ENCODE measurements at places on chromosomes 13 and 19.

DNA sequence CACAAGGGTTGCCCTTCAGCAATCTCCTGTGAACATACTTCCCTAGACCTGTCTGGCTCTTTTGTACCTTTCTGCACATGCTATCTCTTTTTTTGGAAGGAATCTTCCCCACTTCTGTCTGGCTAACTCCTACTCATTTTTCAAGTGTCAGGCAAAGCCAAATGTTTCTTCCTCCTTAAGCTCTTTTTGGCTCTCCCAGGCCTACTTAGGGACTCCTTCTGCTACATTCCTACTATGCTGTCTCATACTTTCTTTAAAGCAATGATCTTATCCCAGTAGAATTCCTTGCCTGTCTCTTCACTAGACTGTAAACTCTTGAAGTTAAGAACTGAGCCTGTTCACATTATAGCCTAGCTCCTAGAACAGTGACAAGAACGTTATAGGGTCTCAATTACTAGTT lies 114.9 kb upstream of the WASF3 start:
- DNase-seq: no peak

DNA sequence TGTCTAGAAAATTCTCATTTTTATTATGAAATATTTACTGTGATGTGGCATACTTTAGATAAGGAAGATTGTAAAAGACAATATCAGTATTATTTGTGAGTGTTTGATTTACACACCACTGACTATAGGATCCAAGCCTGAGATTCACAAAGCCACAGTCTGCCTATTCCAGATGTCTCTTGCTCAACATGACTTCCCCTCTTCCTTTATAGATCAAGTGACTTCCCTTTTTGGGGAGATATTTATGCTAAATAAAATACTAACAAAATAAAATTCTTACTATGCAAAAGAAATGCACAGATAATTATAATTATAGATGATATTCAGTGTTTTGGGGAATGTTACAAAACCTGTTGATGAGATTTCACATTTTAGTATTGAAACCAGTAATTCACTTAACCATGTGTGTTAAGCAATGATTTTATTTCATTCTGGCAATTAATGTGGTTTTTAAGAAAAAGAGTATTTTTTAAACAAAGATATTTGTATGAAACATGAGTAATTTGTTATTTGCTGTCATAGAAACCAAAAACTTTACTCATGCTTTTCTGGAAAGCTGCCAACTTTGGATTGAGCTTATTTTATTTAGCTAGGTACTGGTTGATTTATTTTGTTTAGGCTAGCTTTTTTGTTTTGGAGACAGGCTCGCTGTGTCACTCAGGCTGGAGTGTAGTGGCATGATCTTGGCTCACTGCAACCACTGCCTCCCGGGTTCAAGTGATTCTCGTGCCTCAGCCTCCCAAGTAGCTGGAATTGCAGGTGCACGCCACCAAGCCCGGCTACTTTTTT lies 13.7 kb upstream of the GPR183 start:
- DNase-seq: peak; percentile 90

- no peak for DNase-seq
These were observed 1661.6 kb downstream of the SLITRK1 start for GRCh38 chr13:82220641-82221040.

- DNase-seq: no peak
These were observed 28.7 kb upstream of the MEDAG start for GRCh38 chr13:30877335-30877734.

GRCh38 chr13:80924596-80924995 lies 583.7 kb upstream of the SPRY2 start:
- no peak for DNase-seq

DNA sequence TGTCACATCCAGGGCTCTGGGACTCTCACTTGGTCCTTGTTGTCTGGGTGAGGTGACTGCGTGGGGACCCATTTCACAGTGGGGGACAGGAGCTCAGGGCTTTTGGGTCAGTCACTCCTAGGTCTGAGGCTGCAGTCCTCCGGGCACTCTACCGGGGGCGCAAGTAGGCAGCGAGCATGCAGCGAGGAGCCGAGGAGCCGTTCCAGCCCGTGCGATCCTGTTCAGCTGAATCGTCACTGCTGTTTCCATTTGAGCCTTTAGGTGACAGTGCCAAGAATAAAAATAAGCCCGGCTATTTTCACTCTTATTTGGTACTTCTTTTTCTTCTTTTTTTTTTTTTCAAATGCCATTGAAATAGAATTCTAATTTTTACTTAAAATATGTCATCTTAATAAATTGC lies 126.5 kb downstream of the ZNF536 start:
- no peak for DNase-seq

- DNase-seq: no peak
These were observed 16.4 kb downstream of the PEPD start for GRCh38 chr19:33505148-33505547.

GRCh38 chr13:89584058-89584620 lies 1763.3 kb upstream of the MIR17HG start:
- DNase-seq: no peak

GRCh38 chr19:33773704-33774624 lies 22.7 kb upstream of the KCTD15 start:
- no peak for DNase-seq

DNA sequence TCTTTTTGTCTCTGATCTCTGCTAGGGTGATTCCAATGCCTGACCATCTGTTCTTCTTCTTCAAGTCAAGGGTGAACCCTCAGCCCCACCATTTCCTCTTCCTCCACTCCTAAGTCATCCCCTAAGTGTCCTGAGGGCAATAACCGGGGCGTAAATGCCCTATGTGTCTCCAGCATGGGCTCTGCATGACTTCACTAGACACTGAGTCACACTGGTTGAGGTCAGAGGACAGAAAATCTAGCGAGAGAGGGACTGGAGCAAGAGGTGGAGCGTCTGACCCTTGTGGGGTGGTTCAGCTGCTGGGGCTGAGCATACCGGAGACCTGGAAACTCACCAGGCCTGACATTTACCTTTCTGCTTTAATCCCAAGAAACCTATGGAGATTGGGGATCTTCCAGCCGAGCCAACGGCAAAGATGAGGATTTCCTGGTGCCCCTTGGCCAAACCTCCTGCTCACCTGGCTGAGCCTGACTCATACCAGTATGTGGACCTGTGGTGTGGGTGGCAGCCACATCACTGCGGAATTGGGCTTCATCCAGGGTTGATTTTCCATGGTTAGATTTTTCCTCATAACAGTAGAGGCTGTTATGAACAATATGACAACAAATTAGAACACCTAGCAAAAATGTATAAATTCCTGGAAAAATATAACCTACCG lies 26.9 kb downstream of the SCGB2B2 start:
- DNase-seq: no peak

DNA sequence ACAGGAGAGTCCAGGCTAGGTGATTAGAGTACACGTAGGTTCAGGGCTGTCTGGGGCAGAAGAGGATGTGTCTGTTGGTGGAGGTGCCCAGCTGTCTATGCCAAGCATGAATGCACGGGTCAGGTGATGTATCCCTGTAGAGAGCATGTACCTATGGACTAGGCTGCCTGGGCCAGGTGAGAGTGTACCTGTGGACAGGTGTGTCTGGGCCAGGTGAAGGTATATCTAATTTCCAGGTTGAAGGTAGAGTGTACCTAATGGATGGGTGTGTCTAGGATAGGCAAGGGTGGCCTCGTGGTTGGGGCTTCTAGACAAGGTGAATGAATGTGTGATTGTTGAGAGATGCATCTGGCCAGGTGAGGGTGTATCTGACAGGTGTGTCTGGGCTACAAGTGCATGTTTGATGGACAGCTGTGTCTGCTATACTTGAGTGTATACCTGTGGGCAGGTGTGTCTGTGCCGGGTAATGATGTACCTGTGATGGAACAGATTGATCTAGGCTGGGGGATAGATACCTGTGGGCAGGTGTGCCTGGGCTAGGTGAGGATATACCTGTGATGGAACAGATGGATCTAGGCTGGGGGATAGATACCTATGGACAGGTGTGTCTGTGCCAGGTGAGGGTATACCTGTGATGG lies 15.5 kb upstream of the ZNF414 start:
- DNase-seq: no peak

GRCh38 chr19:51166846-51167490 lies 24.9 kb downstream of the SIGLEC7 start:
- DNase-seq: peak; percentile 90

DNA sequence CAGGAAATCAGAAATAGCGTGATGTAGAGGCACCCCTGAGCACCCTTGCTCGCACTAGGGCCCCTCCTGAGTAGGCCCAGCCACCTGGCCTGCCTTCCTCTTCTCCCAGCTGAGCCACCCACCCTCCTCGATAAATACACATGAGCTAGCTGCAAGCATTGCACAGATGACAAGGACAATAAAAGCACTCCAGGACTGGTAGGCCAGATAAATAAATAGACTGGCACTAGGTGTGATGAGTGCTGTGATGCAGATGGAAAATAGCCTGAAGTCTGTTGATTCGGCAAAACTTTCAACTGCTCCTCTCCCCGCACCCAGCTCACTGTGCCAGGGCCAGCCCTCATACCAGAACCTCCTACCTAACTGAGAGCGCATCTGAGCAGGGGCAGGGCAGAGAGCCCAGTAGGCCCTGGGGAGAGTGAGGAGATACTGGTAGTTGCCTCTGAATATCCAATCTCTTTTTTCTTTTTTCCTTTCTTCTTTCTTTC lies 54.5 kb upstream of the GPI start:
- no peak for DNase-seq

DNA sequence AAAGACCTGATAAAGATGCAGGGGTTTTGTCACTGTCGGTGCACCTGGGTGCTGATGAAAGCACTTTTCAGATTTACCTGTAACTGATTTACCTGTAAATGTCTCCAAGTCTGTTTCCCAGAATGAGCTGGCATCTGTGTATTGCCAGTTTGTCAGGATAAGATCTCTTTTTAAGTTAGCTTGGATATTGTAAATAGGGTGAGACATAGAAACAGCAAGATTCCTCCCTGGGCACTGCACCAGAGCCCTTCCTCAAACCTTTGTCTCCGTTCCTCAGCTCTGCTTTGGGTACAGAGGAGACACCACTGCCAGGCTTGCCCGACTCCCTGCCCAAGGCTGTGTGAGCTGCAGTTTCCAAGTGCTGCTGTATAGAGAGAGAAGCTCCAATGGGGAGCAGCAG lies 158.6 kb downstream of the TNFRSF19 start:
- DNase-seq: no peak

- no peak for DNase-seq
These were observed 8.0 kb upstream of the CCER2 start for GRCh38 chr19:38919837-38920601.

GRCh38 chr13:77810430-77810829 lies 108.2 kb downstream of the EDNRB start:
- DNase-seq: peak; percentile 54

DNA sequence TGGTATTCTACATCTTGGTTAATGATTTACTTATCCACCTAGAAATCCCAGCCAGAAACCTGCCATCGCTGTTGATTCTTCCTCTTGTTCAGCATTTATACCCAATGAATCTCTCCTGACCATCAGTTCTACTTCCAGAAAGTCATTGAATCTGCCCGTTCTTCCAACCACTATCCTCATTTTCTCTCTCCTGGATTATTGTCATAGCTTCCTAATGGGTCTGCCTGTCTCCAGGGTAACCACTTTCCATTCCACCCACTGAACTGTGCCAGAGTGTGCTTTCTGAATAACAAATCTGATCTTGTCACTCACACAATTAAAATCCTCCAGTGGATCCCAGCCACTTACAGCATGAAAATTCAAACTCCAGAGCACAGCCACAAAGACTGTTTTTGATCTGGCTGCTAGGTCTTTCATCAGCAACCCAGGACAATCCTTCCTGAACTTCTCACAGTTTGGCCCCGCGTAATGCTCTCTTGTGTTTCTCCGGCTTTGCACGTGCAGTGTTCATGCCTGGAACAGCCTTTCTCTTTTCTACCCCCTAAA lies 330.6 kb downstream of the SPRY2 start:
- DNase-seq: no peak

DNA sequence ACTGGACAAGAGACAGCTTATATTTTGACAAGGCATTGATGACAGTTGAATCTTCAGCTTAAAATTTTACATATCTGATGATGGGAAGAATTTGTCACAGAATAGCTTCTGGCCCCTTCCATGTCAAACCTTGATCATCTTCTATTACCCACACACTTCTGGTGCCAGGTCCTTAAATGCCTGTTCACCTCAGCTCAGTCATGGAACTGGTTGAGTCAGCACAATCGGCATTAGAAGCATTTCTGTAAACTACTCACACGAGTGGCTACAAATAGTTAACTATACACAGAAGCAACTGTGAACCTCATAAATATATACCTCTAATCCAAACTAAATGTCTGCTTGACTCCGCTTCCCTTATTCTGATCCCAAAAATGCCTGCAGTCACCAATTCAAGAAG lies 161.2 kb downstream of the FOXO1 start:
- DNase-seq: no peak

GRCh38 chr19:54517483-54517882 lies 14.9 kb downstream of the LAIR2 start:
- DNase-seq: peak; percentile 85

DNA sequence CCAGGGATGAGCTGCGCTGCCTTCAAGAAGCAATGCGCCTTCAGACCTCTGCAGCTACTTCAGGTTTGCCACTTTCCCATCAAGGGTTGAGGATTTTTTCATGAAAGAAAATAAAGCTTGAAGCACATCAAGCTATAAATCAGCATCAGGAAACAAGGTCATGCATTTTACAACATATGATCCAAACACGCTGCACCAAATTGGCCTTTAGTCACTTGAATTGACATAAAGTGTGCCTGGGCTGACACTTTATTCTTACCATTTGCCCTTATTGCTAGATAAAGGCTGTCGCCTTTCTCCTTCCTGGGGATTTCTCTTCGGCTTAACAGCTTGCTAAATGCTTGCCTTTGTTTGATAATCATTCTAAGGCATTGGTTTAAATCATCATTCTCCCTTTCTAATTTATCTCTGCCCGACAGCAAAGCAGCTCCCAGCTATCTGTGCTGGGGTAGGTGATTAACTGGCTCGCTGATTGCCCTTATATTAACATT lies 87.7 kb downstream of the LHFPL6 start:
- no peak for DNase-seq
